ENCODE measurements at places on chromosomes 2 and 18.

- DNase-seq = no peak
Measured at GRCh38 chr18:11760498-11761167, 71.6 kb downstream of the GNAL start.

GRCh38 chr2:72788756-72789155 lies 37.1 kb downstream of the EXOC6B start:
- no peak for DNase-seq

GRCh38 chr2:211328126-211328525 lies 771.7 kb downstream of the CPS1 start:
- no peak for DNase-seq

DNA sequence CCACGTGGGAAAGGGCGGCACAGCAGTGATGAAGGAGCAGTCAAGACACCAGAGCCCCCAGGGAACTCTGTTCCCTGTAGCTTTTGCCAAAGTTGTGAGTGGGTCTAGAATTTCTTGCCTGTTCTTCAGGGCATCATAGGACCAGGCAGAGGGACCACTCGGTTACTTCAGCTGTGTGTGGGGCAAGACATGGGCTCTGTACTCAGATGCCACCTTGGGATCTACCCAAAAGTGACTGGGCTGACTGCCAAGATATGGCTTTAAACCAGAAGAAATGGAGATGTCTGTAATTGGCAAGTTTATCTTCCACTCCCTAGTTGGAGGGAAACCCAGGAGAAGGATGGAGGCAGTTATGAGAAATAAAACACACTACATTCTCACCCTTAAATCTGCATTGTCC lies 29.6 kb downstream of the KCNF1 start:
- DNase-seq = no peak

DNA sequence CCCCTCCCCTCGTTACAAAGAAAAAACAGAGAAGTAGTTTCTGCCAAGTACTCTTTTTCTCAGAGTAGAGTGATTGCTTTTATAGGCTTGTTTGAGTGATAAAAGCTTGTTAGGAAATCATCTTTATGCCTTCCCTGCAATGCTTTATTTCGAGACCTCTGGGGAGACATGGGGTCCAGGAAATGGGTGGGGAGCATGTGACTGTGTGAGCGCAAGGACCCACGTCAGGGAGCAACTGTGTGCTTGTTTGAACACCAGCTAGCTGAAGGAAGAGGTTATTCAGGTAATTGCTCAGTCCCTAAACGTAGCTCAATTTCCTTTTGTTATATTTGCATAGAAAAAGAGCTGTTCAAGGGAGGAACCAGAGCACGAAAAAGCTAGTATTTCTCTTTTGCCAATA lies 187.3 kb downstream of the FAM210A start:
- no peak for DNase-seq

- peak; percentile 20 for DNase-seq
Measured at GRCh38 chr18:14747513-14748474, at the start of gene ANKRD30B. TSS of gene ANKRD30B (plus strand) at chr18:14748172. CDS start at chr18:14748420, 248 bp downstream.

- DNase-seq = no peak
Measured at GRCh38 chr18:44708451-44709083, 27.9 kb downstream of the SETBP1 start.

DNA sequence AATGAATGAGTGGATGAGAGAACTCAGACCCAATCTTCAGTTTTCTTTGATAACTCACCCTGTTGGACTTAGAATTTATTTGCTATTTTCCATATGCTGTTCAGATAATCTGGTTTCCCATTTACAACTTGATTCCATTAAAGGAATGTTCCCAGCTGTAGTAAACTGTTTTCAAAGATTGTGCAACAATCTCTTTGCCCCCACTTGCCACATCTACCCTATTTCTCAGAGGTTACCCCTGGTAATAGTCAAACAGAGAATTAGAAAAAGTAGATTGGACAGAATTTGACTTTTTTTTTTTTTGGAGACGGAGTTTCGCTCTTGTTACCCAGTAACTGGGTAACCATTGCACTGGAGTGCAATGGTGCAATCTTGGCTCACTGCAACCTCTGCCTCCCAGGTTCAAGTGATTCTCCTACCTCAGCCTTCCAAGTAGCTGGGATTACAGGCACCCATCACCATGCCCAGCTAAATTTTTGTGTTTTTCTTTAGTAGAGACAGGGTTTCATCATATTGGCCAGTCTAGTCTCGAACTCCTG lies 93.4 kb upstream of the SIX2 start:
- DNase-seq = no peak

- DNase-seq = no peak
Measured at GRCh38 chr18:35736696-35737095, 155.2 kb downstream of the GALNT1 start.

DNA sequence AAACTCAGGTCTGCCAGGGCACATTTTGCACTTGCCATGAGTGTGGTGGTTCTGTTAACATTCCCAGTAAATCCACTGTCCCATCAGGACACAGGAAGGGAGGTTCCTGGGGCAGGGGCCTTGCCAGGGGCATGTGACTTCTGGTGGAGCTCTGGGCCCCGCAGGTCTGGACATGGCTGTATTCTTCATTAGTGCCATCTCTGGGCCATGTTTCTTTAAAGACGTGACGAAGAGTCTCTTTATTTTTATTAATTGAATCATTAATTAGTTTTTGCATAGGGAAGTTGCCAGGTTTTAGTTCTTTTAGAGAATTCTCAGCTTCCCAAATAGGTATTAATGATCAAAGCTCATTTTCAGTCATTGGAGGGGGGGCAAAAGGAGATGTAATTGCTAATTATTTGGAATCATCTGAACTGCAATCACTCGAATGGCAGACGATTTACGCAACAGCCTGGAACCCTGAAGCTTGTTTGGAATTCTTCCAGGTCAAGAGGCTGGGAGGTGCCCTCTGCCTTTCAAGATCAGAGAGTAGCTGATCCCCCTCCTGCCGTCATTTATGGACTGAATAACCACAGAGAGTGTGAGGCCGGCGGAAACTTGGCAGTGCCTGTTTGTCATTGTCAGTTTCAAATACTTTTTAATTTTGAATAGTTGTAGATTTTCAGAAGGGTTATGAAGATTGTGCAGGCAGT lies 106.2 kb downstream of the RTP5 start:
- DNase-seq = no peak

DNA sequence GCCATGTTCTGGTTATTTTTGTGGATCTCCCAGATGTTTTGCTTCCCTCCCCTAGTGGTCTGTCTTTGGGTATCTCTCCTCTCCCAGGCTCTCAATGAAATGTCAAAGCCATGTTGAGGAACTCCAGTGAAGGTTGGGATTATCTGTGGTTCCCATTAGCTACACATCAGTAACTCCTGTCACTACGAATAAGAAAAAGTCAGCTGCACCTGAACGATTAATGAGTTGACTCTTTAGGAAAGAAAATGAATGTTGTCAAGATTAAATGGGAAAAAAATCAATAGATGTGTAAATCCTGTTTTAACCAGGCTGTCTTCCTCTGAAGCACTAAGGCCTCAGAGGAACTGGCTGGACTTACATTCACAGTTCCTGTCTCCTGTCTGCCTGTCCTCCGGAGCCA lies 94.0 kb upstream of the DAPL1 start:
- no peak for DNase-seq

- DNase-seq = peak; percentile 28
Measured at GRCh38 chr2:102891296-102891695, 129.5 kb downstream of the TMEM182 start.

GRCh38 chr2:182767578-182767977 lies 51.5 kb downstream of the DNAJC10 start:
- DNase-seq = peak; percentile 14

GRCh38 chr18:5391409-5391808 lies 95.9 kb upstream of the ZBTB14 start:
- no peak for DNase-seq

DNA sequence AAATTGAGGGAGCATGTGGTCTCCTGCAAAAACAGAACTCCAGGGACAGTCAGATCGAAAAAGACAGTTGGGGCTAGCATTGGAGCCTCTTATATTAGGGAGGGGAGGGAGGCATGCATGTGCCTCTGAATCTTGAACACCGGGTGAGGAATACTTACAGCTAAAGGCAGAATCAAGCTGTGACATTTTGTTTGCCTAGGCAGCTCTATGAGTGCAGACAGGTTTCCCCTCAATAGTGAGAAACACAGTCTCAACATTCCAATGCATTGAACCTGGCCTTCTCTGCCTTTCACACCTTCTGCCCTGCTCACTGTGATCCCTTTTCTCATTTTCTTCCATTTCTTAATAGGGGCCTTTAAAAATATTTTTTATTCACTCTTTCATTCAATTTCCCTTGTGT lies 140.4 kb downstream of the THSD7B start:
- DNase-seq = no peak

- no peak for DNase-seq
Measured at GRCh38 chr2:224984637-224985036, 57.6 kb downstream of the DOCK10 start.

GRCh38 chr2:160299540-160299939 lies 99.5 kb upstream of the ITGB6 start:
- no peak for DNase-seq

- DNase-seq = no peak
Measured at GRCh38 chr2:144356402-144356801, 163.5 kb downstream of the ZEB2 start.

DNA sequence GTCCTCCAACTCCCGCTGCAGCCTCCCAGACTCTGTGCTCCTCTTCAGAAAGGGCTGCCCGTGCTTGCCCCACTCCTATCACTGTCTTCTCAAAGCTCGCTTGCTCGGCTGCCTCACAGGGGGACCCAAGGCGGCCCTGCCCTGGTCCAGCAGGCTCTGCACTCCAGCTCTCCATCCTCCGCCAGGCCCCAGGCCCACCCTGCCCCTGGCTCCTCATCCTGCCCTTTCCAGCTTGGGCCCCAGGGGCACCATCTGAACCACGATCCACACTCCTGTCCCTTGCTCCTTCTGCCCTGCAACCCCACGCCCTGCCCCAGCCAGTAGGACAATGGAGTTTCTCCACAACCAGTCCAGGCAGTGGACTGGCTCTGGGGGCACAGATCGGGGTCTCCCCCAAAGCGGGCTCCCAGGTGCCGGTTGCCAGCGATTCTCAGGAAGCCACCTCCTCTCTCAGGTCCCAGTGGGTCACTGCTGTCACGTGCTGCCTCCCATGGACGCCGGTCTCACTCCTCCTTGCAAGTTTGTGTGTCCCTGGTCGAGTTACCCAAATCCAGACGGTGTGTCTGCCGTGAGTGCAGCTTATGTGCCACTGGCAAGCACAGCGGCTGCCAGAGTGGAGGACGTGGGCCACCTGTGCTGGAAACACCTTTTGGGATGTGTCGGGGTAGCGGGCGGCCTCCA lies 238.5 kb downstream of the HDAC4 start:
- no peak for DNase-seq

- no peak for DNase-seq
Measured at GRCh38 chr2:222566229-222566628, 89.7 kb downstream of the FARSB start.

GRCh38 chr2:215236131-215236530 lies 75.7 kb upstream of the ATIC start:
- DNase-seq = no peak

DNA sequence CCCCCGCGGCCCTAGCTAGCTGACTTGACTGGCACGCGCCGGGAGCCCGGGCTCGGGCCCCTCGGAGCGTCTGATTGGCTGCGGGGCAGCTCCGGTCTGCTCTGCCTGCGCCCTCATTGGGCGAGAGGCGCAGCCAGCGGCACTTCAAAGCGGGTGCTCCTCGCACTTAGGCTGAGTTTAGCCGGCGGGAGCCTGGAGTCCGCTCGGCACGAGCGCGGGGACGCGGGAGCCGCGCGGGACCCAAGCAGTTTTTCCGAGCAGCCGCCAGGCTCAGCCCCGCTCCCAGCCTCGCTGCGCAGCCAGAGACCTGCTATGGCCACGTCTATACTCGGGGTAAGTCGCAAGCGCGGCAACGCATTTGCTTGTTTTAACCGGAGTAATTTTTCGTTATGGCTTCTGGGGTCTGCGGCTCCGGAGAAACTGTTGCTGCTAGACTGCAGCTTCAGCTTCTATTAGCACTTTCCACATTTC lies at the start of gene SP9:
SP9 (plus strand) TSS at position 174 of the 471 bp plus-strand sequence; CDS start at position 313, 139 bp downstream.
- no peak for DNase-seq

DNA sequence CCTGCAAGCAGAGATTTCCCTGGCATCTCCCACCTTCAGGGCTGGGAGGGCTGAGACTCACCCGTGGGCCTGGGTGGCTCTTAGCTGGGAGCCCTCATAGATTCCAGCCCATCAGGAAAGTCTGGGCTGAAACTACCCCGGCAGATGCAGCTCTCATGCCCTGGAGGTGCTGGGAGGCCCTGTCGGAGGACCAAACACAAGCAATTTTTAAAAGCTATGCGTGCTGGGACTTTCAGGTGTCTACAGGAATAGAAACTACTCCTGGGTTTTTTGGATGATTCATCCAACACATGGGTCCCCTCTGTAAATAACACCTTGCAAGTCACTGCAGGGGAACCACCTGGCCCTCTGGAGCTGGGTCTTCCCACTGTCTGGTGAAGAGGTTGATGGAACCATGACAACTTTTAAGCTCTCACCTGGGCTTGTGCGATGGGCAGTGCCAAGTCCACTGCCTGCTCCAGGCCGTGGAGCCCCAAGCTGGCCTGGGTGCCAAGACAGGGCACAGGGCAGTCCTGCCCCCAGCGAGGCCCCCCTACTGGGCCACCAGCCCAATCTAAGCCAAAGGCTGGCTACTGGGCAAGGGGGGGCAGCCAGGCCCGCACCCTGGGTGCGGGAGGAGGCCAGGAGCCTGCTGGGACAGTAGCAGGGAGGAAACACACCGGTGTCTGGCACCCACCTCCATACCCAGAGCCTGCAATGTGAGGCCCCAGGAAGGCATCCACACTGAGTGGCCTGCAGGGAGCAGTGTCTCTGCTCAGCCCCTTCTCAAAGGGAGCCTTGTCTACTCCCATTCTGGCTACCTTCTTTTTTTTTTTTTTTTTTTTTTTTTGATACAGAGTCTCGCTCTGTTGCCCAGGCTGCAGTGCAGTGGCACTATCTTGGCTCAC lies 1.1 kb upstream of the GPR55 start:
- no peak for DNase-seq

DNA sequence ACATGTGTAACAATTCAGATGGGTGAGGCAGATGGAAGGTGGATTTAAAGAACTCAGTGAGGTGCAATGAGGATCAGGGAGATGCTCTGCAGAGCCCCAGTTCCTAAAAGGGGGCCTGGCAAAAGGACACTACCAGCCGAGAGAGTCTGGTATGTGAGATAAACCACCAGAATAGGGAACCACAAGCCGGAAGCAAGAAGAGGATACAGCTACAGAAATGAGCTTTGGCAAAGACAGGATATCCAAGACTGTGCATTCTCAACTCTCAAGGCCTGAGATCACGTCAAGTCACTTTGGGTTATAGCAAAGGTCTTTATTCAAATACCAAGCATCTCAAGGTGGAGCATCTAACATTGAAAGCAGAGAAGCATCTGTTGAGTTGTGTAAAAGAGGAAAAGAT lies 293.5 kb downstream of the ARHGAP15 start:
- DNase-seq = no peak

DNA sequence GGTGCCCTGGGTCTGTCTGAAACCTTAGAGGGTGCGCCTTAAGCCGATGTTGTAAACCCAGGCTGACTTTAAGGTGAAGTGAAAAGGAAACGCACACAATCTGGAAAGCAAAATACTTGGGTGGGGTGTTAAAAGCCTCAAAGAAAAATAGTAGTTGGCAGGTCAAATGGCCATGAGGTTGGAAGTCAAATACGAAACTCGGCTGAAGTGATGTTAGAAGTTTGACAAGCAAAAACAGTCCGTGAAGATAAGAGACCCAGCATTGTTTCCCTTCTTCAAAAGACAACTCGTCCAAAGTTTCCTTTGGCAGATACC lies 1.4 kb upstream of the CDC42EP3 start:
- no peak for DNase-seq
